ENCODE measurements at places on chromosomes 4 and X.

GRCh38 chr4:114192854-114193253 lies 213.4 kb upstream of the ARSJ start:
- DNase-seq, result no peak

DNA sequence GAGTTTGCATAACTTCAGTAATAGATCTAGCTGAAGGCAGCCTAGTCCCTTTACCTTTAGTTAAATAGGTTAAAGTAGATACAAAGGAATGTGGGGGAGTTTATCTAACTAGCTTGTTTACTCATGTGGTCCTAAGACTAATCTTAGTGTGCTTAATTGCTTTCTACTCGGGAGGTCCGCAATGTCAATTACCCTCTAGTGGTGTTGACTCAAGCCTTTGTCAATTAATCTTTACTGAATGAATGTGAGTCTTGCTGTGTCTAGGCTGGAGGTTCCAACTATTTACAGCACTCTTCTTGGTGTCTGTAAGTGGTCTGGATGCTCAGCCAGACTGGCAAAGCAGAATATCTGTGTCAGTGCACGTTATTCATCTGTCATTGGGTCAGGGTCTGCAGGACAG lies 17.9 kb upstream of the YTHDC1 start:
- no peak for DNase-seq

- DNase-seq, result no peak
Observed at GRCh38 chrX:18890049-18890381, 93.9 kb downstream of the PHKA2 start.

GRCh38 chr4:6092131-6092530 lies 73.9 kb upstream of the C4orf50 start:
- no peak for DNase-seq

DNA sequence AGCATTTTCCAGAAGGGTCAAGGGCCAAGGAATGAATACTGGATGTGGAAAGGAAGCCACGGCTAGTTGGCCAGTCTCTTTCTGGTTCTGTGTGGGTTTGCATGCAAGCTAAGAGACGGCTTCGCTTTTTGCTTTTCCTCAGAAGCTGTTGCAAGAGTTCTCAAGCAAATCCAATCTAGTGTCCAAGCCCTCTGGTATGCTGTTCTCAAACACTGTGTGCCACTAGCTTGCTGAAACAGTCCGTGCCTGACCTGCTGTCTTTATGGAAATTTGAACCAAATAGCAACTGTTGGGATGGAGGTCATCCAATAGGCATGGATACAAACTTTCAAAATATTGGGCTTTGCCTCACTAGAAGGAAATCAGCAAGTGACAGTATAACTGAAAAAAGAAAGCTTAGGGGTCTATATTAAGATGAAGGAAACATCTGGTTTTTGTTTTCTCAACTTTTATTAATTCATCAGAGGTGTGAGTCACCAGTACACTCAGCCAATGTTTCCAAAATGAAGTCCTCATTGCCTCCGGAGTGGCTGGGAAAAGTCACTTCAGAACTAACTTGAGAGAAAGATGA lies 70.5 kb downstream of the SLC9A6 start:
- no peak for DNase-seq

DNA sequence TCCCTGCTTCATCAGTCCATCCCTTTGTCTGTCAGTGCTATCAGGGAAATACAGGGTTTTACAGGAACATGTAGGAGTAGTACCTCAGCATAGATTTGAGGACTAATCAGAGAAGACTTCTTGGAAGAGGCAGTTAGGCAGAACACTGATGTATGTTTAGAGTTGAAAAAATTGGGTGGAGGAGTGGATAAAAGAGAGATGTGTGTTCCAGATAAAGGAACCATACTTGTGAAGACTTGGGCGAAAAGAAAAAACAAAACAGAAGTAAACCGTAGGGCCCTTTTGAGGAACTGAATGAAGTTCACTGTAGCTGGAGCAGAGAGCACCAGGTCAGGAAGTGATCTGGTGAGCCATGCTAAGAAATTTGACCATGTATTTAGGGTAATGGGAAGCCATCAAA lies 32.3 kb downstream of the AFF1 start:
- DNase-seq, result no peak

GRCh38 chr4:153489856-153490558 lies 23.8 kb downstream of the TMEM131L start:
- DNase-seq, result no peak

GRCh38 chr4:47830265-47831025 lies 7.4 kb downstream of the CORIN start:
- DNase-seq, result no peak

DNA sequence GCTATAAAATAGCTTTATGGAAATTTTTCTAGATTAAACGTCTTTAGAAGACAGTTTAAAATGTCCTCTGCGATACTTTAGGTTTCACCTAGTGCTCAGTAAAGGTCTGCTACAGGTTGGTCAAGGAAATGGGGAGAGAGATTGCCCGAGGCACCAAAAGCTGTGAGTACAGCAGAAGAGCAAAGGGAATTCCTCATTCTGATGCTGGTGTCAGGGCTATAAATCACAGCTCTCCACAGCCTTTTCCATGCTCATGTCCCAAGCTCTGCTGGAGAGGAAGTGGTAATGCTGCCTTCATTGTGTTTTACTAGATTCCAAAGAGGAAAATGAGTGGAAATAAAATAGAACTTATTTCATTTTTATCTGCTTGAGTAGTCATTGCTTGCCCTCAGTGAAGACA lies 2060.4 kb downstream of the ARAP2 start:
- no peak for DNase-seq

DNA sequence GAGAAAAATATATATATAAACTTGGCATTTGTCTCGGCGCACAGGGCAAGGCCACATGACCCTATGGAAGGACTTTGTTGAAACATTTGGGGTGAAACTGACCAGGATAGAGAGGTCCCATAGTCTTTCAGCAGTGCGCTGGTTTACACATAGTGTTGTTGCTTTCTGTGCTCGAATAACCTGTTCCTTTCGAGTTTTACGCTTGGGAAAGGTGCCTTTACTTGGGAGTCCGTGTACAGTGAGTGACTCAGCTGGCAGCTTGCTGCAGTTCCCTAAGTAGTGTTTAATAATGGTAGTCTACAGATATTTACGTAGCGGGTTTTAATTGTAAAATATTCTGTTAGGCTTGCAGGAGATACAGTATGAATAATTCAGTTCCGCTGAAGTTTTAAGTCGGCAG lies 578 bp downstream of the APOOL start:
- DNase-seq, result no peak

DNA sequence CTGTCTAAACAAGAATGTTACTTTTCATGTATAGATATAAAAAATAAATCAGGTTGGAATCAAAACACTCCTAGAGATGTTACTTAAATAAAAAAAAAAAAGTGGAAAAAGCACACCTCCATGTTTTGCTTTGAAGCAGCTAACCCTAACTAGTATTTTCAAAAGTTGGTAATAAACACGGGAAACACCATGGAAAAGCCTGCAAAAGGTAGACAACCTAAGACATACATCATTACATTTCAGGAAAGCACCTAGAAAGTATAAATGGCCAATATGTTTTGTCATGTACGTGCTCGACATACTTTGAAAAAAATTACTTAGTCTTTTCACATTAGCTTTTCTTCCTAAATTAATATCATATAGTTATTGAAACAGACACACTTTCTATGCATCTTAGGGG lies 130.1 kb upstream of the SH3RF1 start:
- DNase-seq, result no peak

Measured in AG04449 (cell line).